ENCODE measurements at places on chromosomes 5 and 9.

- no peak for DNase-seq
Measured at GRCh38 chr5:91189480-91190313, 193.4 kb downstream of the ARRDC3 start.

DNA sequence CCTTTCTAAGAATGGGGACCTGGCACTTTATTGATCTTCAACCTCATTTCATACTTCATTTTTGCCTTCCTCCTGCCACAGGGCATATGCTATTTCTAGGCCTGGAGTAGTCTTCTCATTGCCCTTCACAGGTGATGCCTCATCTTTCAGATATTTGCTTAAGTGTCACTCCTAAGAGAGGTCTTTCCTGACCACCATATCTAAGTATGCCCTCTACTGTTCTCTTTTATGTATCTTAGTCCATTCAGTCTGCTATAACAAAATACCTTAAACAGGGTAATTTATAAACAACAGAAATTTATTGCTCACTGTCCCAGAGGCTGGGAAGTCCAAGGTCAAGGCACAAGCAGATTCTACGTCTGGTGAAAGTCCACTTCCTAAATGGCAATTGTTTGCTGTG is 99.1 kb downstream of the ADAMTS6 start:
- DNase-seq: no peak

DNA sequence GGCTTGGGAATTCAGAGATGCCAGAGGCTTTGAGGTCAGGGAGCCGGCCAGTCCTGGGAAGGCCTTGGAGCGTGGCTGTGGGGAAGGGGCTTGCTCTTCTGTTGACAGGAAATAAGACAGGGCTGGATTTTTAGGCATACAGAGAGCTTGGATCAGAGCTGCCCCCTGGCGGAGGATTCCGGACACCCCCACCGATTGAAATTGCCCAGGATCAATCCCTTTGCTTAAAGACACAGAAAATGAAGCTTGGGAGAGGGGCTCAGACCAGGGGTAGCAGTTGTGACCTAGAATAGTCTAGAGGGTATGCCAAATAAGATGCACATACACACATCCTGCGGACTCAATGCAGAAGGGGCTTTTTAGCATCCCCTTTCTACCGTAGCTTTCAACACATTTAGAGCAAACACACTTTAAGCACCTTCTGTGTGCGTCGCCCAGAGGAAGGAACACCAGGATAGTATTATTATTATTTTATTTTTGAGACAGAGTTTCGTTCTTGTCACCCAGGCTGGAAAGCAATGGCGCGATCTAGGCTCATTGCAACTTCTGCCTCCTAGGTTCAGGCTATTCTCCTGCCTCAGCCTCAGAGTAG is 1.7 kb upstream of the NTMT1 start:
- DNase-seq: peak; percentile 61

- no peak for DNase-seq
Measured at GRCh38 chr5:127660047-127660733, 11.3 kb downstream of the CTXN3 start.

DNA sequence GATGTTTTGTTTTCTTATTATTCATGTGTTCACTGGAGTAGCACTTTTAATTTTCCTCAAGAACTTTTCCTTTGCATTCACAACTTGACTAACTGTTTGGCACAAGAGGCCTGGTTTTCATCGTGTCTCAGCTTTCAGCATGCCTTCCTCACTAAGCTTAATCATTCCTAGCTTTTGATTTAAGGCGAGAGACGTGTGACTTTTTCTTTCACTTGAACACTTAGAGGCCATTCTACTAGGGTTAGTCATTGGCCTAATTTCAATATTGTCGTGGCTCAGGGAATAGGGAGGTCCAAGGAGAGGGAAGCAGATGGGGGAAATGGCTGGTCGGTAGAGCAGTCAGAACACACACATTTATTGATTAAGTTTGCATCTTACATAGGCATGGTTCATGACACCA is 94.0 kb downstream of the ZNF462 start:
- DNase-seq: no peak

- no peak for DNase-seq
Measured at GRCh38 chr5:29935371-29935770, 1258.1 kb upstream of the CDH6 start.

- DNase-seq: no peak
Measured at GRCh38 chr5:81773161-81773560, 22.3 kb upstream of the SSBP2 start.

DNA sequence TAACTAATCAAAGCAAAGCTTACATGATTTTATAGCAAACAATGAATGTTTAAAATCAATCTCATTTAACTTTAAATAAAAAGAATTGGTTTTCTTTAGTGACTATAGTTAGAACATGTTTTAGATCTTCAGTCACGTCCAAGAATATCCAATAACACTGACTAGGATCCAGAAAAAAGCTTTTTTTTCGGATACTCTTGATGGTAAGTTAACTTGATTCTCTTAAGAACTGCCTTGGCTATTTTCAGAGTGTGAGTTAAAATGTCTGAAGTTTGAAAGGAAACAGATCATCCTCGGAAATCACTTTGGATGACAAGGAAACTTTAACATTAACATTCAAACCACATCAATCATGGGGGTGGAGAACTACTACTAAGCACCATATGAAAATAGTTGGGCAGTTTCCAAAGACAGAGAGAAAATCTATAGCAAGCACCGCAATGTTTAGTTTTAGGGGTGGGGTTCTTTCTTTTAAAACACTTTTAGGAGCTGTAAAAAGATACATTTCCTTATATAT is 83.7 kb upstream of the SLC27A6 start:
- no peak for DNase-seq

GRCh38 chr5:53031695-53032096 is 42.5 kb downstream of the ITGA2 start:
- peak; percentile 12 for DNase-seq

- DNase-seq: peak; percentile 28
Measured at GRCh38 chr5:35129921-35130485, 82.3 kb upstream of the AGXT2 start.

- no peak for DNase-seq
Measured at GRCh38 chr5:88555674-88556073, 287.0 kb upstream of the TMEM161B start.

GRCh38 chr9:131394464-131395156 is 724 bp downstream of the PRRC2B start:
- DNase-seq: peak; percentile 34

GRCh38 chr9:108889649-108890067 is 27.6 kb downstream of the ACTL7A start:
- peak; percentile 6 for DNase-seq

DNA sequence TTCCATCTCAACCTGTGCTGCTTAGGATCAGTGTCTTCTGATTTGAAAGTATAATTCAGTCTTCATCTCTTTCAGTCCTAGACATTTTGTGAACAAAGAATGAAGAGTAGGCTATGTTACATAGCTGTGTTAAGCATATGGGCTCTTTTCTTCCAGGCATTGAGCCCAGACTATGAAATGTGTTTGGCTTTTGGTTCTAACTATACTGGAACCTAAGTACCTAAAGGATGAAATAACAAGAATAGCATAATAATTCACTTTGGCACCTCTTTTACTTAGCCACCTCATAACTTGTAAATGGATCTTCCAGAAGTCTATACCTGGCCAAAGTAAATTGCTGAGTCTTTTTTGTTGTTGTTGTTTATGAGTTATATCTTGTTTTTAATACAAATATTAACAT is 71.4 kb downstream of the SLF1 start:
- no peak for DNase-seq

DNA sequence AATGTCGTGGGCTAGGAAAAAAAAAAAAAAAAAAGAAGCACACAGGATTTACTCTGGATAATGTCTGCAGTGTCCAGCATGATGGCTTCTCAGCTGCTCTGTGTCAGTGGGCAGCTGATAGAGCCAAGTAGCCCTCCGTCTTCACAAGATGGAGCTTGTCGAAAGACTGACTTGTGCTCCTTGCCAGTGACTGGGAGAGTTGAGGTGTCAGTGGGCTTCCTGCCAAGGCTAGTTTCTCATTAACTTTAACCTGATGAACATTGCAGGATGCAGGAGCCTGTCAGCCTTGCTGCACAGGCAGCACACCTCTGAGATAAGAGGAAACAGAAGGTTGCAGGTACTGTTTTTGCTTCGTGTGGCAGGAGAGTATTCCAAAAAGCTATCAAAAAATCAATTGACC is 171.4 kb upstream of the SGCD start:
- no peak for DNase-seq

GRCh38 chr5:126610160-126610559 is 9.4 kb downstream of the PHAX start:
- no peak for DNase-seq

DNA sequence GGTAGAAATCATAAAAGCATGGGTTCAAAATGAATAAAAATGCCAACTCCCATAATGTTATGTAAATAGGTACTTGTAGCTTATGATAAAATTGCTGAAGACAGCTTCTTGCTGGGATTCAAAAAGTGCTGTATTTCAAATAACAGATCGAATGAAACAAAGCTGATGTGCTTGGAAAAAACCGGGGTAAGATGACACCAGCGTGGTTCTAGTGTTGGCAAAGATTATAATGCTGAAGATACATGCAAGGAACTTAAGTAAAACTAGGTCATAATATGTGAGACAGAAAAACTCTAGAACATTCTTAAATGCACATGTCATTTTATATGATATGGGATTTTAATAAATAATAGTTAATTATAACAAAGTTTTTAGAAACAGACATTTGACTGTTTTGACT is 44.4 kb upstream of the APC start:
- DNase-seq: no peak

DNA sequence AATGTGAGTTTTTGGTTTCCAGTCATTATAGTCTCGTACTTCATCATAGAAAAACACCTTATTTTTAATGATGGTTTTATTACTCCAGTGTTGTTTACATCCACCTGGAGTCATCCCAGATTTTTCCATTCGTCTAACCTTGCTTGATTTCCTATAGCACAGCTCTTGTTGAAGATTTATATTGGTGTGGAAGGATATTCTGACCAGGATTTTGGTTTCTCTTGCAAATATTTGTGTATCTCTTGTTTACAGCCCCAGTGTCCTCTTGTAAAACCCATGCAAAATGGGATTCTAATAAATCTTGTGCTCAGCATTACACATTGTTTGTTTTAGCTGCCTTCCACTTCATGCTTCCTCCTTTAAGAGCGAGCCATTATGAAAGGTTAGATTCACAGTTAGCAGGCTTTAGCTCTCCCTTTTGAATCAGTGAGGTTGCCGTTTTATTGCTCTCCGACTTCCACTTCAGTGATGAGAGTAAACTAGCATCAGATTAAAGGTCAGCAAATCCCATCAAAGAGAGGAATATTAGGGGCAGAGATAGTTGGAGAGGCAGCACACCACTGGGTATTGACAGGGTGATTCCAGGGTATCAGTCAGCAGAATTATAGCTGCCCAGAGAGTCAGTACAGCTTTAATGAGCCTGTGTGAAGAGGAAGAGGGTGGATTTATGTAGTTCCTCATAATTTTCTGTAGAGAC is 157.1 kb downstream of the PBX3 start:
- no peak for DNase-seq

GRCh38 chr5:103433211-103433610 is 129.4 kb downstream of the NUDT12 start:
- DNase-seq: no peak

Measured in CD4-positive, alpha-beta T cell treated with Interleukin-6 at 100 ng/mL for 8 hours (primary cell).